Inflammatory macrophage (primary cell): ENCODE measurements at places on chromosomes 3 and 15.

GRCh38 chr15:98967096-98967495, 40.5 kb downstream of the PGPEP1L start:
- no peak for DNase-seq

DNA sequence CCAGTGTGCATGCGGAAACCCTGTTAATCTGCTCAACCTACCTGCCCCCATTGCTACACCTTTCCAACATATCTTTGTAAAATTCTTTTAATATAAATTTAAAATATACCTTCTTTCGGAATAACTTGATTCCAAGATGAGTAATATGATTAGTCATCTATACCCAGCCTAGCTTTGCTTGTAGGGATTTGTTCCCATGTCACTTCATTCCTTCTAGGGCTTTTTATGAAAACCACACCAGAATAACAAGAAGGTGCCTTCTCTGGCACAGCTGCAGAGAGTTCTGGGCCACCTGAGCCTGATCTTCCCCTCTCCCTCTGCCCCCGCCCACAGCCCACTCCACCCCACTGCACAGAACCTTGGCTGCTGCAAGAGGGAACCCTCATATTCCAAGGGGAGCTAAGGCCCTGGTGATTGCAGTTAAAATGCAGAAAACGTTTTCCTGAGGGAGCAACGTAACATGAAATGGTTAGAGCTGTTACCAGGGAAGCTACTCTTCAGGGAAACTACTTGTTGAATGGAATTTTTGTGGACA, 38.6 kb upstream of the HACD2 start:
- DNase-seq, result no peak

DNA sequence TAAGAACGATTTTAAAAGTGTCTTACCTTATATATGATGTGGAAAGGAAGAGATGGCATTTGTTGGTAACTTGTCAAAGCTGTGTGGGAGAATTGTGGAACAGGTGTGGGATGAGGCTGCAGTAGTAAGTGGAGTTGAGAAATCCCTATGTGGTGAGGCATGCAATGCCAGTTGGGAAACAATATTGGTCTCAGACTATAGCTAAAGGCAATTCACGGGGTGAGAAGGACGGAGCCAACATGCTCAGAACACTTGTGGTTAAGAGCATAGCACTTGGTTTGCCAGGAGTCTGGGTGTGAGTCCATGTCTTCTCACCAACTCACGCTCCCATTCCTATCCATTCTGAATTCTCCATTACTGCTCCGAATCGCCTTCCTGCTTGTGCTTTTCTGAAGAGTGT, 615.6 kb upstream of the ADAMTS9 start:
- DNase-seq, result no peak

- no peak for DNase-seq
Measured at GRCh38 chr15:39997639-39998038, 41.3 kb downstream of the SRP14 start.

- peak; percentile 62 for DNase-seq
Measured at GRCh38 chr3:98553753-98554152, 22.0 kb downstream of the GPR15 start.

GRCh38 chr3:39531665-39532064, 64.2 kb downstream of the MOBP start:
- no peak for DNase-seq

DNA sequence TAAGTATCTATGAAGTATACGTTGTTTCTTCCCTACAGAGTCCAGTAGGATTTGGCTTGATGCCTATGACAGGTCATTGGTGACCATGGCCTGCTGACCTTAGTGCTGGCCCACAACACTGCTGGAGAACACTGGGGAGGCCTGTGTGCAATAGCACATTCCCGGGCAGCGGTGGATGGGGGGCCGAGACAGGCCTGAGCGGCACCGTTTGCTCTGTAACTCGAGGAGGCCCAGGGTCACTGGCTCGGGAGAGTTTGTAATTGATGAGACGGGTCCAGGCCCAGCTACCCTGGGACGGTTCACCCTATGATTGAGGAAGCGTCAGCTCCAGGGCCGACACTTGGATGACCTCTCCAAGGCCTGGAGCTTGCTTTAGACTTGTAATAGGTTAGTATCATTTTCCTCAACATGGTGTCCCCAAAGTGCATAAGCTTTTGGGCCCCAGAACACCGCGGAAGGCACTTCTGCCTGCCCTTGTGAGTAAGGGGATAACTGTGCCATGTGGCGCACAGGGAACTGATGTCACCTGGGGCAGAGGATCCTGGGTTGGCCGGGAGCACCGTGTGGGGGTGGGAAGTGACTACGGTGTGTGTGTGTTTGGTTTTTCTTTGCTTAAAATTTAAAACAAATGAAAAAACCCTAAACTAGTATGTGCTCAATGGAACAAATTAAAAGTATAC, 12.0 kb downstream of the TRPM1 start:
- no peak for DNase-seq

- no peak for DNase-seq
Measured at GRCh38 chr15:73464602-73465001, 21.6 kb downstream of the REC114 start.

DNA sequence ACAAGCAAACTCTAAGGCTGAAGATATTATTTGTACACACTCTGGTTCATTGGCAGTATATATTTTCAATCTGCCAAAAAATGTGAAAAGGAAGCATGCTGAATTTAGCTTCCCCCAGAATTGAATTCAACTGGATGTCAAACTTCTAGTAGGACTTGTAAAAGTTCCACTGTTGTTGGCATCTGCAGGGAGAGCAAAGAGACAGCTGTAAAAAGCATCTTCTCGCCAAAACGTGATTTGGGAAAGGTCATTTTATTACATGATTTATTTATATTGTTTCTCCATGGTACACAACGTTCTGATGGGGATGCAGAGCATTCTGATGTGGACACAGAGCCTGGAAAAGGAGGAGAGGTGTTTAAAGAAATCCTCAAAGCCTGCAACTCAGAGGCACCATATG, 196.7 kb upstream of the ADAMTS9 start:
- no peak for DNase-seq

DNA sequence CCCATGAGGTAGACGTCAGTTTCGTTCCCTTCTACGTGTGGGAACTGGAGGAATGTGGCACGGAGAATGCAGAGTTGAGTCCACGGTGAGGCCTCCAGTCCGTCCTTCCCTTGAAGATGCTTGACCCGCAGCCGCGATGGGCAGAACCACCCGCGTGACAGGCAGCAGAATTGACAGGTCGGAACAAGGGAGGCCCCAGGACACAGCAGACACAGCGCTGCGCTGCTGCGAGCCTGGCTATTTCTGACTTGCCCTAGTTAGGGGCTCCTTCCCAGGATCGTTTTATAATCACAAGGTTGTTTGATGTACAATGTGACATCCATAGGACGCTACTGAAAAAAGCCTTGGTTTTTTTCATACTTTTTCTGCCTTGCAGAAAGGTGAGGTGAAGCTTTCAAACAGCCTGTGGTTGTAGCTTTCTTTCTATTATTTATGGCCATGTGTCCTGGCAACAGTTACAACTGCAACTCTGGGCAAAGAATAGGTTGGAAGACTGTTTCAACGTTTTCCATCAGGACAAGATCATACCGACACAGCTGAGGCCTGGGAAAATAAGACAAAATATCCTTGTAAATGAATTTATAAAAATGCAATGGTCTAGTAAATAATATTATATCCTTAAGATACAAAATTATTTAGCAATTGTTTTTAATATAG, 9.6 kb upstream of the TMEM41A start:
- DNase-seq, result no peak

DNA sequence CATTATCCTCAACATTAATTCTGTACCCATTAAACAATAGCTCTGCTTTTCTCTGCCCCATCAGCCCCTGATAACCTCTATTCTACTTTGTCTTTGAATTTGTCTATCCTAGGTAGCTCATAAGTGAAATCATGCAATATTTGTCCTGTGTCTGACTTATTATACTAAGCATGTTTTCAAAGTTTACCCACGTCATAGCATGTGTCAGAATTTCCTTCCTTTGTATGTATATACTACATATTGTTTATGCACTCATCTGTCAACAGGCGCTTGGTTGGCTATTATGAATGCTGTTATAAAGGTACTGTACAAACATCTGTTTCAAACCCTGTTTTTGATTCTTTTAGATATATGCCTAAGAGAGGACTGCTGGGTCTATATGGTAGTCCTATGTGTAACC, 18.2 kb downstream of the CSNK1G1 start:
- no peak for DNase-seq

DNA sequence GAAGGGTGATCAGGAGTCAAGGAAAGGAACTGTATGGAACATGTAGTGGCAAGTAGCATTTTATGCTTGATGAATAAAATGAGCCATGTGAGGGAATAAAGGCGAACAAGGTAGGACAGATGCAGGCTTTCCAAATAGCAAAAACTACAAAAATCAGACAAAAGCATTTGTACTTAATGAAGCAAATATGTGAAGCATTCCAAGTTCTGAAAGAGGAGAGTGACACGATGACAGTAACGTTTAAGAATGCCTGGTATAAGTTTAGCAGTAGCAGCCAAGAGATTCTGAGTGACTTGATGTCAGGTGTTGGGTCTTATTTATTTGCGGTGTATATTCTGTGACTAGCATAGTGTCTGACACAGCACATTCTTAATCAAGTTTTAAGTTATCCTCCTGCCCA, 408.2 kb upstream of the RASGRP1 start:
- no peak for DNase-seq

GRCh38 chr3:171860830-171861535, 17.8 kb downstream of the TMEM212 start:
- peak; percentile 40 for DNase-seq

- no peak for DNase-seq
Measured at GRCh38 chr15:63909819-63910437, 76.2 kb upstream of the HERC1 start.

DNA sequence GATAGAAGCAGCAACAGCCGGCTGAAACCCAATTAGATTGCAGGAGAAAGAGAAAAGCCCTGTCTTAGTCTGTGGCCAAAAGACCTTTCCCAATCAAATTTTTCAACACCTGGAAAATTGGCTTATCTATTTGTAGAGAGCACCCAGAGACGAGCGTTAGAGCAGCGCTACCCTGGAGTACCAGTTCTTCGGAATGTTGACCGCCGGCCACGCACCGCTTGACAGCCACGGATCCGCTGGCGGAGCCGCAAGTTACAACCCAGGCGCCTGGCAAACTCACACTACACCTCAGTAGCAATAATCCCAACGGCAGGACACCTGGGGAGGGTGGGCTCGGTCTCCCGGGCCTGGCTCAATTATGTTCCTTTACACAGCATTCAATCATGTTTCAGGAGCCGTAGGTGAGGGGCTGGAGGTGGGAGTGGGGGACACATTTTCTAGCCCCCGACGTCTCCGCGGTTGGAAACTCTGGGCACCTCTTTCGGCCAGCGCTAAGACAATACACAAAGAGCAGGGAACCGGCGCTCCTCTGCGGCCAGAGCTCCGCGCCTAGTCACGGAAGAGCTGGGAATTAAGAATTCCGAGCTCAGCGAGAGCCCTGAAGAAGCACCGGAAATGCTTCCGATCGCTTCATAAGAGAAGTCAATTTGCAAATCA, 1.2 kb downstream of the MB21D2 start:
- no peak for DNase-seq

DNA sequence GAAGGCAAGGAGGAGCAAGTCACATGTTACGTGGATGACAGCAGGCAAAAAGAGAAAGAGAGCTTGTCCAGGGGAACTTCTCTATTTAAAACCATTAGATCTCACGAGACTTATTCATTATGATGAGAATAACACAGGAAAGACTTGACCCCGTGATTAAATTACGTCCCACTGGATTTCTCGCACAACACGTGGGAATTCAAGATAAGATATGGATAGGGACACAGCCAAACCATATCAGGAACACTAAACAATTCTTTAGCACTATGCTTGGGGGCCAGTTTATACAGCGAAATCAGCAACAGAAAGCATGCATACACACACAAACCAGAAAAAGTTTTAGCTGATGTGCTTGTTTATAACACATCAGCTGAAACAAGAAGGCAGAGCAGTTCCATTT, 704.2 kb downstream of the OTOL1 start:
- DNase-seq, result no peak

- DNase-seq, result no peak
Measured at GRCh38 chr3:187454085-187454815, 86.1 kb downstream of the RTP4 start.

DNA sequence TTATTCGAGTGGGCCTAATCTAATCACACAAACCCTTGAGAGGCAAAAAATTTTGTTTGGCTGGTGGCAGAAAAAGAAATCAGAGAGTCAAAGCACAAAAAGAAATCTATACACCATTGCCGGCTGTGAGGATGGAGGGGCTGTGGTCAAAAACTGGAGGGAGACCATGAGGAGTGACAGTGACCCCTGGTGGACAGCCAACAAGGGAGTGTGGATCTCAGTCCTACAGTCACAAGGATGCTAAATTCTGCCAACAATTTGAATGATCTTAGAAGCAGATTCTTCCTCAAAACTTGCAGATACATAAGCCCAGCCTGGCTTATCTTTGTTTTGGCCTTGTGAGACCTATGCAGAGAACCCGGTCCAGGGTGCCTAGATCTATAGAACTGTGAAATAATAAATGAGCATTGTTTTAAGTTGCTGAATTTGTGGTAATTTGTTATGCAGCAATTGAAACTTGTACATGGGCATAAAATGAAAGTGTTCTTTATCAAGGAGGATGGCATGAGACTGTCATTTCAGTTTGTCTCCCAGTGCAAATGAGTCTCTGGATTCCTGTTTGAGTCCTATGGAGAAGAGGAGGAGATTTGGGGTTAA, 103.0 kb upstream of the ARHGEF26 start:
- peak; percentile 9 for DNase-seq

DNA sequence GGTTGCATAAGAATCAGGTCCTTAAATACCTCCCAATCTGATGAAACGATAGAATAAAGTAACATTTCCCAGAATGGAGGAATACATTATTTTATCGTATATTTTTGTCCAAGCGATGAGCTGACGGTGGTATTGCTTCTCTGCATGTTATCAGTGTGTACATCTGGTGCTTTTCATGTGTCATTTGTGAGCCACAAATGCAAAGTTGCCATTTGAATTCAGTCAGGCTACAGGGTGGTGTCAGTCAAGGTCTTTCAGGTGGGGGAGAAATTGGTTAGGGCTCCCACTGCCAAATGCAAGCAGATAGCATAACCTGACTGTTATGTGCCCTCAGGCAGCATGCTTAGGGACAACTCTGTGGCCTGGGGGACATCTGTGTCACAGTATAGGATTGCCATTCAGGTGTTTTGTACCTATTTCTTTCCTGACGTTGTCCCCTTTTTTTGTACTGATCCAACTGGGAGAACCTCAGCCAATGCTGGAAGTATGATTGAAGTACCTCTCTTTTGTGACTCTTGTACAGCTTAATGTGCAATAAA, 26.5 kb upstream of the TIMP4 start:
- DNase-seq, result no peak

DNA sequence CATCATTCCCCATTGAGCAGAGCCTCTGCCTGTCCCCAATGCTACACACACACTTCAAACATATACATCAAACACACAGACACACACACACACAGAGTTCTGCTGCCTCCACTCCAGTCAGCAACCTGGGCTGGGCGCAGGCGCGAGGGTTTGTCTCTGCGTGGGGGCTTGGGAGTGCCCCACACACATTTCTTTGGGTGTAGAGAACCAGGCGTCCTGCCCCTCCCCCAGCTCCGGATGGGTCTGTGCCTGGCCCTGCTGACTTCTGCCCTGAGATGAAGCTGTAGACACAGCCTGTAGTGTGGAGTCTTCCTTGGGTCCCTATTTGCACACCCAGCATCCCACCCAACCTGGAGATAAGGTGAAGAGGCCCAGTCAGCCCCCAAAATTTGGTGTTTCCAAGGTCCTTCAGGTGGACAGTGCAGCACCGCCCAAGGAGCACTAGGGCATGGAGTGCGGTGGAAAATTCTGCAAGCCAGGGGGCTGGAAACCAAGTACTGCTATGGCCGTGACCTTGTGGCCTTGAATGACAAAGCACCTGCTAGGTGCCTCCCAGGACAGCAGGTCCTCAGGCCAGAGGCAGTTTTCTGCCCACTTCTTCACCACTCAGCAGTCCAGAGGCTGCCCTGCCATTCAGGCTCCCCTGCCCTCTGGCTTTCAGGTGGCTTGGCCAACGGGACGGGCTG, 26.8 kb downstream of the FBXW12 start:
- no peak for DNase-seq
